Stimulated activated CD8-positive, alpha-beta memory T cell treated with anti-CD3 and anti-CD28 coated beads, Interleukin-15, amount 100 ng/mL, for 48 hours (primary cell): ENCODE measurements at places on chromosomes 11 and 22.

- DNase-seq = no peak
Observed at GRCh38 chr22:26197425-26197824, 28.2 kb downstream of the SEZ6L start.

DNA sequence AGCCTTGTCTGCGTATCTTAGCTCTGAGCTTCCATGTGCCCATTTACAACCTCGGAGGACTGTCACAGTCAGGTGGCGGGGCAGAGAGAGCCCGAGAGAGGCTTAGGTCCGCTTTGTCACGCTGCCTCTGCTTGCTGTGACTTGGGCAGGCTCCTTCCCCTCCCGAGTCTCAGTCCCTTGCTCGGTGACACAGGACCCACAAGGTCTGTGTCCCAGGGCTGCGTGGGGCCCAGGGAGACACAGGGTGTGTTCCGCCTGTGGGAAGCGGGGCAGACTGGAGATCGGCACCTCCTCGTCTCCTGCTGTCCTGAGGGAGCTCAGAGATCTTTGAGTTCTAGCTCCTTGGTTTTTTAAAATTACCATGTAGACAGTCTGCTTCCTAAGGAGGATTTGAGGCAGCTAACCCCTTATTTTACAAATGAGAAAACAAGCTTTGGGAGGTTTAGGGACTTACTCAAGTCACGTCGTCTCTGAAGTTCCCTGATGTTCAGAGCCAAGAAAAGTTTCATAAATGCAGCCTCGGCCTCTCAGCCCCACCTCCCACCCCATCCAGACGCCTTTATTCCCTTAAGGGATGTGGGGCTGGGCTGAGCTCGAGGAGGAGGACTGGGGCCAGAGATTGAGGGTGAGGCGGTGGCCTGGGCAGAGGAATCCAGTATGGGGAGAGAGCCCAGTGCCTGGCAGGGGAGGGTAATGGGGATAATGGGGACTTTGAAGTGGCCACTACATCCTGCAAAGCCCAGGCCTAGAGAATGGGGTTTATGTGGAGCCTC lies 103.6 kb downstream of the NECTIN1 start:
- DNase-seq = no peak

GRCh38 chr11:113277907-113278306 lies 36.5 kb upstream of the TTC12 start:
- no peak for DNase-seq

- DNase-seq = no peak
Observed at GRCh38 chr11:70717936-70718595, 319.7 kb downstream of the CTTN start.

DNA sequence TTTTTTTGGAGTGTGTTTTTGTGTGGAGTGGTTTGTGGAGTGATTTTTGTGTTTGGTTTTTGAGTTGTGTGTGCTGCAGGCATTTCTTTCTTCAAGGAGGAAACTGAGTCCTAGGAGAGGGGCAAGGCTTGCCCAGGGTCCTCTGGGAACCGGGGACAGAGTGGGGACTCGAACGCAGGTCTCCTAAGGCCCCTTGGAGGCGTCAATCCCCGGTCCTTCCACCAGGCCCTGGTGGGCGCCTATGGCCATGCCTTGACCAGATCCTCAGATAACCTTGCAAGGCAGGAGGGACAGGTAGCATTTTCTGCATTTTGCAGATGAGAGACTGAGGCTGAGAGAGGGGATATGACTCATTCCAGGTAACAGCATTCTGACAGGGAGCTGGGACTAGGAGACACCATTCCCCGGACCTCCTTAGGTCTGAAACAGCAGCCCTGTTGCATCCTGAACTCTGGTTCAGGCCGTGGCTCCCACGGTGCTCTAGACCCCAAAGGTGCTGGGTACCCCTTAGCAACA lies 39.1 kb downstream of the MYO7A start:
- DNase-seq = no peak

DNA sequence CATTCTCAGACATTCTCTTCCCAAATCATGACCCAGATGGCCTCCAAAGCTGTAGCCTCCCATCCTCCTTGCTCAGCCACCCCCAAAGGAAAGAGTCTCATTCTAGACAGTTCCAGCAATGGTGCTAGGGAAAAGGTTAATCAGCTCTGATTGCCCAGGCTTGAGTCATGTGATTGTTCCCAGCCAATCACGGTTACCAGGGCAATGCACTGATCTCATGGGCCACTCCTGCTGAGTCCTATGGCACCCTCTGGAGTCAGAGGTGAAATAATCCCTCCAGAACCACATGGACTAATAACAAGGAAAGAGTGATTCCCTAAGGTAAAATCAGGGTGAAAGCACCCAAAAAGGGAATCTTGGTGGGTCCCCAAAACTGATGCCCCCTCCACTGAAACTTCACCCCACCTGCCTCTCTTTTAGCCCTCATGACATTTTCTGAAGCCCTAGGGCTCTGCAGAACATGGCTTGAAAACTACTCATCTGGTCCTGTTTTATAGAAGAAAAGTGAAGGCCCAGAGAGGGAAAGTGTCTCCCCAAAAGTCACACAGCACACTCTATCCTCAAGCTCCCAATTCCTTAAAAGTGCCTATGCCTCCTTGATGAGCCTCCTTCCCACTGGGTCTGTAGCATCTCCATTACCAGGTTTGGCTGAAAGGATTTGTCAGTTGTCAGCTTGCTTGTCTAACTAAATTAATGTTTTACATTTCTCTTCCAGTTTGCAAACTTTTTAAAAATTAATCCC lies 203.7 kb downstream of the MN1 start:
- DNase-seq = no peak

- no peak for DNase-seq
Observed at GRCh38 chr11:43135966-43136534, 175.7 kb upstream of the API5 start.

DNA sequence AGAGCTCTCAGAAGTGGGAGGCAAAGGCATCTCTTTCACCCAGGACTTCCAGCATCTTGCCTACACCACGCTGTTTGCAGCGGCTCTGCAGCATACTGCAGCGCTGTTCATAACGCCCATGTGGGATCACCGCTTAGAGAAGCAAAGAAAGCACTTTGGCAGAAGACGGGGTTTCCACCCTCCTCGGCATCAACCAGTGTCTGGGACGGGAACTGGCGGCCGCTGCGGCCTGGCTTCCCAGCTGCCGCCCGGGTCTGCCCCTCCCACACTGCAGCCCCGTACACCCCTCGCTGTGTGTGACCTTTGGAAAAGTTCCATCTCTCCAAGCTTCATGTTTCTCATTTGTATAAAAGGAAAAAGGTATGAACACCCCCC lies 545 bp upstream of the TIRAP start:
- no peak for DNase-seq

- no peak for DNase-seq
Observed at GRCh38 chr11:23679041-23679440, 817.8 kb upstream of the LUZP2 start.

- DNase-seq = no peak
Observed at GRCh38 chr11:107648242-107648641, 57.3 kb downstream of the ELMOD1 start.

DNA sequence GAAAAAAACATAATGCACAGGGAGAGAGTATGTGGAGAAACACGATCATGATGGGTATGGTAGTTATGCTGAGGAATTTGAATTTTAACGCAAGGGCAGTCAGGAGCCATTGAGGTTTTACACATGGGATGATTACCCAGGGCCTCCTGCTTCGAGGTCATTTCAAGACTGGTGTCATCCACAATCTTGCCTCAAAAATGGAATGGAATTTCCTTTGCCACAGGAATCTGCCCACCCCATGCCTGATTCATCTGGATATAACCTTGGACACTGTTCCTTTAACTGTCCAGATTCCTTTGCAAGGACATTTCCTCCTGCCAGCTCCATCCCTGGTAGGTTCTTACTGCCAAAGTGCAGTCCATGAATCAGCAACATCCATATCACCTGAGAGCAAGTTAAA lies 655.9 kb upstream of the TENM4 start:
- DNase-seq = no peak

DNA sequence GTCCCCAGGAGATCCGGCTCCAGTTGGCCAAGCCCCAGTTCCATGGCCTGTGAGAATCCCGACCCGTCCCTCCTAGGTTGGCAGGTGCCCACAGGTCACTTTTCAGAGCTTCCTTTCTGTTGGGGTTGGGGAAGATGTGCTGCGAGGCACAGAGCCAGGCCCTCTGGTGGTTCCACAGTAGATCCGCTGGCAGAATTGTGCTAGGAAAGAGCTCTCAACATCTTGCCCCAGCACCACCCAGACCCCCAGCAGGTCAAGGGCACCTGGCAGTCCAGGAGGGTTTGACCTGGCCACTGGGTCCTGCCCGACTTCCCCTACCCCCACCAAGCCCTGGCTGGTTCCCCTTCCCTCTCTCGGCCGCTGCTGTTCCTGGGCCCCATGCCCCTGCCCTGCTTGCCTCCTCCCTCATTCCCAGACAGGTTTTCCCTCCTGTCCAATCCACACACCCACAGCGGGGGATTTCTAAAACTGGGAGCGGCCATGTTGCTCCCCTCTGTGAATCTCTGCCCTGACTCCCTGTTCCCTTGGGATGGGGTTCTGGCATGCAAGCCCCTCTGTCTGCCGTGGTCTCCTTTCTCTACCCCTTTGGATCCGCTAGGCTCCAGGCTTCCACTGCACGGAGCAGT lies 26.2 kb upstream of the GCAT start:
- no peak for DNase-seq

- DNase-seq = no peak
Observed at GRCh38 chr22:19478045-19478900, 720 bp downstream of the UFD1 start.

GRCh38 chr11:65834202-65834601 lies 439 bp downstream of the SNX32 start:
- no peak for DNase-seq

DNA sequence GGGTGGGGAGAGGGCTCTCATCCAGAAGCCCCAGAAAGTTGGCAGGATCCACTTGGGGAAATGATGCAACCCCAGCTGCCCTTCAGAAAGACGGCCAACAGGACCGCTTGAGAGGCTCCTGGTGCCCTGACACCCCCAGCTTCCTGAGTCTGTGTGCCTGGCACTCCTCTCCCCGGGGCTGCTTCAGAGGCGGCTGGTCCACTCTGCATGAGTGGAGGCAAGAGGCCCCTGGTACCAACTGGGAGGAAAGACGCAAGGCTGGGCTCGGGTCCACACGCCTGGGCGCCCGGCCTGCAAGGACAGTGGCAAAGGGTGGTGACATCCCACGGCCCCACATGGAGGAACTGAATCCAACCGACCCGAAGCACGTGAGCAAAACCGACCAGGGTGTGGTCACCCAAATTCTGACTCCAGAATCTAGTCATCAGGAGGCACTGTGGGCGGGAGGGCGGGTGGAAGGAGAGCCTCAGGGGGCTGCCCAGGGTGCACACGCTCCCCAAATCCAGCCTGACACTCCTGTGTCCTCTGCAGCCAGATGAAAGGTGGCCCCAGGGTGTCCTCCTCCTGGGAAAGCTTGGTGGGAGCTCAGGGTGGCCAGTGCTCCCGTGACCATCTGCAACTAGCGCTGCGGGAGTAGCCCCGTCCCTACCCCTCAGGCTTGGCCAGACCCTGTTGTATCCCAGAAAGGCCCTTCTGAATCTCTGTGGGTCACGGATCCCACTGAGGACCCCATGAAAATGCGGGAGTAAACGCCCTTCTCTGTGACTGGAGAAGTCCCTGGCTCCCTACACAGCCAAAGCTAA lies 3.7 kb downstream of the RNH1 start:
- no peak for DNase-seq

DNA sequence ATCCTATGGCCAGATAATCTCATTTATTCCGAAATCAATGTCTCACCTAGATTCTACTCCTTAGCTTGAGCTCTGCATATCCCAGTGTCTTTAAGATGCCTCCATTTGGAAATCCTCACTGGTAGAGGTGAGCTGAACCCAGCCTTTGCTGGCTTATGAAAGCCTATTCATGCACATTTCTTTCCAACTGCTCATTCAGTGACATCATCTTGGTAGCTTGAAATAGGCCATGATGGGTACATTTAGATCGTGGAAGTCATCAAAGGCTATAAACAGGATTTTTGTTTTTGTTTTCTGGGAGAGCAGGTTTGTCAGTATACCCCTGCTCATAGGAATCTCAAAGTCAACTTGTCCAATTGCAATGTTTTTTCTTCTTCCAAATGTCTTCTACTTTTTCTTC lies 6.0 kb downstream of the NXPE1 start:
- no peak for DNase-seq

GRCh38 chr11:126297004-126297403 lies 6.9 kb upstream of the DCPS start:
- no peak for DNase-seq

DNA sequence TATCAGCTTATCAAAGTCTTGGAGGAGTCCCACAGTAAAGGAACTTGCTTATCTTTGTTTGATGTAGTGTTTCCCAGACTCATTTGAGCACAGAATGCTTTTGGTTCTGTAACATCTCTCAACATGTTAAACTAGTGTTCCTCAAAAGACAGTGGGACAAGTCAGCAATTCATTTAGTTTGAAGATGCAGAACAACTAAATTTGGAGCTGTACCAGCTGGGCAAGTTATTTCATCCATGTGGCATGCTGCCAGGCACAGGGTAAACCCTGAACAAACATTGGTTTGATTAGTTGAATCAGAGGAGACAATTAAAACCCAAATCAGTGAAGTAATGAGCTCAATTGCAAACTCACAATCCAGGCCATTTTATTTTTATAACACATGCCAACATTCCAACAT lies 141.2 kb downstream of the CSNK2A3 start:
- DNase-seq = no peak

GRCh38 chr11:94766713-94767206 lies 1.4 kb upstream of the AMOTL1 start:
- DNase-seq = no peak

GRCh38 chr11:128374026-128374425 lies 213.3 kb downstream of the ETS1 start:
- no peak for DNase-seq

DNA sequence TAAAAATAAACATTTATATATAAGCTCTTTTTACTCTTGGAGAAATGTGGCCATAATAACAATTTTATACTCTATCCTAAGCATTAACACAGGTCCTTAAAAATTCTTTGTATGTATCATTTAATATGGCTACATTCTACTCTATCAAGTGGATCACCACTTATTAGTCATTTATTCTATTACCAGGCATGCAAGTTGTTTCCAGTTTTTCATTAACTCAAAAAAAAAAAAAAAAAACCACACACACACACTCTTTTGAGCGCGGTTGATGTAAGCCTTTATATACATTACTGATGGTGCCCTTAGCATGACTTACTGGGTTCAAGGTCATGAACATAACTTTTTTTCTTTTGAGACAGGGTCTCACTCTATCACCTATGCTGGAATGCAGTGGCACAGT lies 47.1 kb upstream of the MICAL2 start:
- no peak for DNase-seq

DNA sequence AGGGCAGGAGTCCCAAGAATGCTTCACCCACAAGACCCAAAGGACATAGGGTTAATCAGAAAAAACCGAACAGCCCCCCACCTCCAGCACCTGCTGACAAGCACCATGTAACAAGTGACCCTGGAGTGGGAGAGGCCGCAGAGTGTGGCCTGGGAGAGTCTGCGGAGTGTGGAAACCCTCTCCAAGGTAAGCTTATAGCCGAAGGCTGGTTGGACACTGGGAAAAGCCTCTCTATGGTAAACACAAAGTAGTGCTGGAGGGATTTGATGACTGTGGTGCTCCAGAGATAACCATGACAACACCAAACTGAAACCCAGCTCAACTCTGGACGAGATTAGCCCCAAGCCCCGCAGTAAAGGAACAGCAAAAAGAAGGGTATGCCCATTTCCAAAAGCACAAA lies 19.2 kb downstream of the ASCL2 start:
- no peak for DNase-seq

- DNase-seq = no peak
Observed at GRCh38 chr11:44957040-44957515, 6.4 kb upstream of the TP53I11 start.

- DNase-seq = no peak
Observed at GRCh38 chr11:1234054-1234720, 11.3 kb downstream of the MUC5B start.

GRCh38 chr22:22944268-22944985 lies 56.8 kb downstream of the IGLL5 start:
- DNase-seq = no peak

- DNase-seq = no peak
Observed at GRCh38 chr11:122665861-122666260, 10.3 kb downstream of the UBASH3B start.
